Stimulated activated CD8-positive, alpha-beta memory T cell treated with anti-CD3 and anti-CD28 coated beads, Interleukin-7, amount 100 ng/mL, for 1 hour (primary cell): ENCODE measurements at places on chromosomes 3 and 15.

DNA sequence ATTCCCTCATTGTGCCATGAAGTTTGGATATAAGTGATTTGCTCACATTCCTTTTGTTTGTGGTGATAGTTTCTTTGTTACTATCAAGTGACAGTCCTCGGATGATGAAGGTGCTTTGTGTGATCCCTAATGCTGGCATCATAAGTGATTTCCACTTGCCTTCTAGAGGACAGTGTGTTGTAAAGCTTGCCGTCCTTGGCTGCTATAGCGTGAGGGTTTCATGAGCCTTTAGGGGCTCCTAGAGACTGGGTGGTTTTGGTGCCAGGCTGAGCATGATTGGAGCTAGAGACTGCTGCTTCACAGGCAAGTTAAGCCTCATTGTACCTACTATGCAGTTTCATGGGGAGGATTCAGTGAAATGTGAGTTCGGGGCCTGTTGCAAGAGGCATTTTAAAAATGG, 12.4 kb downstream of the SNRK start:
- DNase-seq = no peak

- DNase-seq = no peak
These were observed 45.3 kb upstream of the NEDD4 start for GRCh38 chr15:56038707-56039106.

GRCh38 chr3:100396967-100397366, 3.9 kb downstream of the TOMM70 start:
- DNase-seq = no peak

DNA sequence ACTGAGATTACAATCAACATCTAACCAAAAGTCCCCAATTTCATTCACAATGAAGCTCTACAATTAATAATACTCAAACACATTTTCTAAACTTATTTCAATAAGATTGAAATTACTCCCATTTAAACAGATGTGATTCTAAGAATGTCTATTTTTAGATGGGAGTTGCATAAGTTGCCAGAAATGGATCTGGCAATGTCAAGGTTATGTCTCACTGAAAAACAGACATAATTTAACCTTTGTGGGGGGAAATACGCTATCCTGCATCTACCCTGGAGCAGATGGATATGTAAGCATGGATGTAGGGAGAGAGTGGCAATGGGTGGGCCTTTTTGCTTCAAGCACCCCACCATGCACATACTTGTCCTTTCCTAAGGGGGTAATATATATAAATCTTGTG, 6.7 kb upstream of the EIF1B start:
- DNase-seq = no peak

DNA sequence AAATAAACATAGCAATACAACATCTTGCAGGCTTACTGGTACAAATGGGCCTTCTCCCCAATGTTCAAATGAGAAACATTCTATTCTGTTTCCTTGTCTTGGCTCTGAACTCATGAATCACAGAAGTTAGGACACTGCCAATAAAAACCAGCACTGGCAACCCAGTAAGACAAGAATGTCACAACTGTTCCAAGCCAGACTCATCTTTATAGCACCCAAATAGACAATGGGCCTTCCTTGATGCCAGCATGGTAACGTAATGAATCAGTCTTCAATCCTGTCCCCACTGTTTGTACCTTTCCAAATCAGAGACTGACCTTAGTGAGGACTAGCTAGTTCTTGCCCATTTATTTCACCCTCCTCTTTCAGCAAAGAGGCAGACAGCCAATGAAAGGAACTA, 14.1 kb upstream of the RPS17 start:
- DNase-seq = no peak

GRCh38 chr3:111668888-111669488, 73.8 kb upstream of the ZBED2 start:
- no peak for DNase-seq

GRCh38 chr3:28008235-28008634, 233.2 kb upstream of the CMC1 start:
- DNase-seq = no peak

GRCh38 chr3:49602049-49602554, 47.8 kb downstream of the BSN start:
- no peak for DNase-seq

GRCh38 chr3:152786977-152787681, 47.8 kb upstream of the P2RY1 start:
- no peak for DNase-seq

- DNase-seq = no peak
These were observed 37.3 kb downstream of the RFT1 start for GRCh38 chr3:53092942-53093341.

DNA sequence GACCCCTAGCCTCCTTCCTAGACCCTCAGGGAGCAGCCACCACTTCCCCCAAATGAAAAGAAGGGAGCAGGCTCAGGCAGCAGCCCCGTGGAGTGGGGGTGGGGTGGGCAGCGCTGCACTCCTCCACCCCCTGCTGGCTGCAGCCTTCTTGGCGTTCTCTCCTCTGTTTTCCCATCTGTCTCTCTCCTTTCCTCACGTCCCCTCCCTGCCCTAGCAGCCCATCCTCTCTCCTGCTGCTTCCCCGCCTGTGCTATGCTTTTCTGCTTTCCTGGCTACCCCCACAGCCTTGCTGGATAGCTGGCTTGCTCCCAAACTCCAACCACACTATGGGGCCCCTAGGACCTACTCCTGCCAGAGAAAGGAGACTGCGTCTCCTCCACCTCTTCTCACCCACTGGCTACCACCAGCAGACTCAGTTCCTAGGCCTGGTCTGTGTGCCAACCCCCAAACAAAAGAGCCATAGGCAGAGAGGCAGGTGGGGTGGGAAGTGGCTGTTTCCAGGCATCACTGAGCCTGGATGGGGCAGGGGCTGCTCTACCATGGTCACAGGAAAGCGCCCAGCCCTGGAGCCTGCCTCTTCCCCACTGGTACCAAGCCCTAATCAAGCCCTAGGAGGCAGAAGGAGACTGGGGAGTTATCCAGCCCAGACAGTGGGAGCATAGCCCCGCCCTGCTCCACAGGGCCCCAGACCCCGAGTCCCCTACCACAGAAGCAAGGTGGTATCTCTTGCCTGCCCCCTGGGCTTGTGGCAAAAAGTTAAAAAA, 3.4 kb upstream of the DISP2 start:
- no peak for DNase-seq

GRCh38 chr3:78728406-78729145, 1039.2 kb downstream of the ROBO1 start:
- DNase-seq = no peak

GRCh38 chr3:190051641-190052040, 69.1 kb downstream of the P3H2 start:
- DNase-seq = no peak

- DNase-seq = no peak
These were observed 26.8 kb upstream of the TRH start for GRCh38 chr3:129947538-129948240.

- DNase-seq = no peak
These were observed 109.9 kb downstream of the IQSEC1 start for GRCh38 chr3:12963231-12963896.

DNA sequence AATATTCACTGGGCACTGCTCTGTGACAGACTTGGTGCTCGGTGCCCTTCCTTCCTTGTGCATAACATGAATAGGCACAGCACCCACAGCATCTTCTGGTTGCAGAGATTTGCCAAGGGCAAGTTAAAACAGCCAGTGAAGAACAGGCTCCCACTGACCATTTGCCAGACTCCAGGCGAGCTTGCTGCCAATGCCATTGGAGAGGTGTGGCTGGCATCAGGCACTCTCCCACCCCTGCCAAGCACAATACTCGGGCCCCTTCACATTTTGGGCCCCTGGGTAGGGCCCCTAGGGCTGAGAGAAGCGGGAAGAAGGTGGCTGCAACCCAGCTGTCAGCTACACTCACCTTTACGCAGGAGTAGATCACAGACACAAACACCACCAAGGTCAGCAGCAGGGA, 112.1 kb downstream of the SEC22A start:
- DNase-seq = no peak
